ENCODE measurements at places on chromosomes 7 and 10. TPM values are rescaled to one million over a fixed set of nuclear protein-coding genes. Genes with fewer than 3 reads are reported as not detected.

GRCh38 chr10:79431428-79431827, 14.0 kb downstream of the ZCCHC24 start:
- no peak for DNase-seq

GRCh38 chr7:81685270-81685868, 84.5 kb downstream of the HGF start:
- DNase-seq = no peak

DNA sequence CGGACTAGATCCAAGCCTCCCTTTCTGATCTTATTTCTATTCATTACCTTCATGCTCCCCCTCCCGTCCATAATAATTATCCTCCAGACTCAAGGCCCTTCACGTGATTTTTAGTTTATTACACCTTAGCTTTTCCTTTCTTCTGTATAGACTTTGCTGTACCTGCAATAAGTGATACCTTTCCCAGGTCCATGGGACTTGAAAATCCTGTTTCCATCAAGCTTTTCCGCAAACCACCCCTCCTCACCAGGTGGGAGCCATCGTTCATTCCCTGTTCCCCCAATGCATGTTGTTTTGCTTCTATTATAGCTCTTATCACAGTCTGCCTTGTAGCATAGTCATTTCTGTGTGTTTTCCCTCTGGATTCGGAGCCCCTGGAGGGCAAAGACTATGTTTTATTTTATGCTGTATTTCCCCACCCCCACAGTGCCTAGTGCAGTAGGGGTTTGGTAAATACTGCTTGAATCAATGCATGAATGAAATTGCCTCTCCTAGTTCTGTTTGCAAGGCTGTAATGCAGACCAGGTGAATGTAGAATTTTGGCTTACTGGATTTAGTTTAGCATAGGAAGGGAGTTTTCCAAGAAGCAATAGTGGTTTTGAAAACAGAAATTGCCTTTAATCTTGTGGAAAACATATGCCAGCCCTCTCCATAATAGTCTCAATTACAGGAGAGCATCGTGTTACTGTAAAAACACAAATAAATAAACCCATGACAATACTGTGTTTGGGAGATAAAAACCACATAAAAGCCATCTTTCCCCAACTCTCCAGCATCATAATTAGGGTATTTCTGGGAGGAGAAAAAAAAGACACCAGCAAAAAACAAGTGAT, 213.4 kb downstream of the AUTS2 start:
- no peak for DNase-seq

GRCh38 chr10:107299606-107300005, 135.1 kb upstream of the SORCS1 start:
- no peak for DNase-seq

HOXA5 gene
- total RNA-seq = 0.98 TPM

SPDYE2 gene
- not detected for total RNA-seq

Measured in A172 (cell line).